KG1 (cell line): ENCODE measurements at places on chromosomes 4 and X.
A peak's percentile ranks its signal among the peaks of the same experiment; 100 is the strongest.

DNA sequence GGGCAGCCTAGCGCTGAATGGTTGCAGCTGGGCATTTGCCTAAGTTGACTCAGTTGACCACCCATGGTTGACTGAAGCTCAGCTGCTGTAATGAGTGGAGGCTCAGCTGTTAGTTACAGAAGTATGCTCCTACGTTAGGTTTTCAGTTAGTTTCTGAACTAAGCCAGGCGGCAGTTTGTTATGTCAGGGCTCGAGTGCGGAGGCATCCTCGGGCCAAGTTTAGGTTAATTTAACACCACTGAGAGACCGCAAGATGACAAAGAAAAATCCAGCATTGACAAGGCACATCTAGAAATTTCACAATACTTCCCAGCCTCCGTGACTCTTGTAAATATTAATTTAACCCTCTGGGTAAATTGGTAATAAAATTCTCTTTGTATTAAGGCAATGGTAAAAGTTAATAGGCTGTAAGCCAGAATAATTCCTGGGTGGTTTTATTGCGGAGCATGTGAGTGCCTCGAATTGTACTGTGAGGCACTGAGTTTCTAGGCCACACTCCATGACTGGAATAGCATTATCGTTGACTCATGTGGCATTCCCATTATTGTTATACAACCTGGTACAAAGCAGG lies 33.1 kb upstream of the CDKN2AIP start:
- no peak for DNase-seq

DNA sequence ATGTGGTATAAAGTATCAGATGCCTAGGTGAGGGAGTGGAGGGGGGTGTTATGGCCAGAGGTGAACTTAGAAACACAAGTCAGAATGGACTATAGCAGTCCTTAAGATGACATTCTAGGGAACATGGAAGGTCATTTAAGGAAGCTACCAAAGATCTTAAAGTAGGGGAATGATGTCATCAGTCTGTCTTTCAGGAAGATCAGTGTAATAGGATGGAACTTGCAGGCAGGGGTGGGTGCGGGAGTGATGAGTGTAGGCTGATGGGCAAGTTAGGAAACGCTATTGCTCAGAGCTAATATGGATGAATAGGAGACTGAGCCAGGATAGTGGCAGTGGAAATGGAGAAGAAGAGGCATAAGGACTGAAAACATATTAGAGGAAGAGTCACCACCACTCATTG lies 27.5 kb upstream of the CWH43 start:
- DNase-seq, result no peak

DNA sequence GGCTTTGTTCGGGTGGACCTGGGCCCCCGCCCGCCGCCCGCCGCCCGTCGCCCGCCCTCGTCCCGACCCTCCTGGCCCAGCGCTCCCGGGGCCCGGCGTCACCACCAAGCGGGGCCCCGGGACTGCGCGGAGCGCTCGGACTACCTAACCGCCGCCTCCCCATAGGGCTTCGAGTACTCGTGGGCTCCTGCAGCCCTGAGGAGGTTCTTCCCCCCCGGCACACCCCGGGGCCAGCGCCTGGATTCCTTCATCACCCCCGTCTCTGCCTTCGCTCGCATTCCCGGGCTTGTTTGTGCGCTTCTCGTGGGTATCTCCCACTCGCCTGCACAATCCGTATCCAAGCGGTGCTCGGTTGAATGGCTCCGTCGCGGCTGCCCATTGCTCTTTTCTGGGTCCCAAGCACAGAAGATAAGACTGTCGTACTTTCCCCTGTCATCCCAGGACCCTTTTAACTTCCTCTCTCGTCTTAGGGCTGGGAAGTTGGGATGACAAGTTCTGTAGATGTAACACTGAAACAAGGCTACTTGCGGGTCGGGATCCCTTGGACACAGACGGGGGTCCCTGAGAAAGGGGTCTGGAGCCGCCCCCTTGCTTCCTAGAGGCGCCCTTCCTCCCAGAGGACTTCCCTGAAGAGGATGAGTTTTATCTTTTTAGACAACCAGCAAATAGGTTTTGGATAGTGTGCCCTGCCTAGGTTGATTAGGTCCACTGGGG lies 565 bp downstream of the MOB1B start:
- peak; percentile 30 for DNase-seq

DNA sequence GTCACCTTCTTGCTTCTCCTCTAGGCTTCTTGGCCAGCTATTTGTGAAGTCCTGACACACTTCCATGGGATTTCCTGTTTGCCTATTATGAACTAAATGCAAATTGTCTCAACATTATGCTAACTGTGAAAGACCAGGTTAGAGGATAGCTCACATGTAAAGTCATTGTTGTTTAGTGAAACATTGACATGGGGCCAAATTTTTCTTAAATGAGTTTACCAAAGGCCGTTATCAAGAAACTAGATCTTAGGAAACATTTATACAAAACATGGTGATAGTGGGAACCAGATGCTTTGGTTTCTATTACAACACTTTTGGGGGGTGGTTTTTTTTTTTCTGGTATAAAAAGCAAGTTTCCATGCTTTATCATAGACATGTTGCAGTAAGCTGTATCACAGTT lies 466.8 kb upstream of the FAM241A start:
- no peak for DNase-seq

DNA sequence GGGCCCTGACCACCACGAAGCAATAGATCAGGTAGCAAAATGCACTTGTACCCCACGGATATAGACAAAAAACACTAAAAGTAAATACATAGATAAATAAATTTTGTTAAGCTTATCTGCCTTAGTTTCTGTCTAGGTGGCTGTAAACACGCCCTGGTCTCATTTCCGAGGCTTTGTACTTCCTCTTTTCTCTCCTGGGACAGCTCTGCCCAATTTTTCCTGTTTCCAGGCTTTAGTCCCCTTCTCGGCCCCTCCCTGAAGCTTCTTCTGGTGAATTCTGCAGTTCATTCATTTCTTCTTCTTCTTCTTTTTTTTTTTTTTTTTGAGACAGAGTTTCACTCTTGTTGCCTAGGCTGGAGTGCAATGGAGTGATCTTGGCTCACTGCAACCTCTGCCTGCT lies 73.4 kb upstream of the STOX2 start:
- no peak for DNase-seq

DNA sequence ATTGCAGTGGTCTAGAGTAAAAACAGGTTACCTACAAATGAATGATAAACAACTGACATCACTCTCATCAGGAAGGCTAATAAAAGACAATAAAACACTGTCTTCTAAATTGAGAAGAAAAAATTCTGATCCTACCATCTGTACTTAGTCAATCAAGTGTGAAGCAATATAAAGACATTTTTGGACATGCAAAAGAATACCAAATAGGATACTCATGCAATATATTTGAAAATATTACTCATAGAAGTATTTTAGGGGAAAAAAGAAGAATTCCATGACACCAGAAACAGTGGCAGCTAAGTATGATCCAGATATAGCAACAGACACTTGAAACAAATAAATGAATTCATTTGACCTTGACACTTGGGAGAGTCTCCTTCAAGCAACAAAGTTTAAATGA lies 63.8 kb upstream of the FAM120C start:
- no peak for DNase-seq

DNA sequence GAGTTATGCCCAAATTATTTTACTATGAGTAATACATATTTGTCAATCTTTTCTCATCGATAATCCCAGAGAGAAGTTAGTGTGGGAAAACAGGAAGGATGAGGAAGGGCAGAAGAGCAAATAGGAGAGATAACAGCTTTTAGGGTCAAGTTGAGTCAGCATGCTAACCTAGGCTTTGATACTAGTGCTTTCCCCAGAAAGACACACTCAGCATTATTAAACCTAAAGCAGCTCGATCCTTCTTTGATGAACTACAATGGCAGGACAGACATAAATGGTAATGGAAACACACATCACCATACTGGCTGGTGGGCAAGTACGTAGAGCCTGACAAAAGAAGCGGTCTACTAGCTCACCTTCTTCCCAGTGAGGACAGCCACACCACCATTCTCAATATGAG lies 20.5 kb downstream of the AIFM1 start:
- no peak for DNase-seq

DNA sequence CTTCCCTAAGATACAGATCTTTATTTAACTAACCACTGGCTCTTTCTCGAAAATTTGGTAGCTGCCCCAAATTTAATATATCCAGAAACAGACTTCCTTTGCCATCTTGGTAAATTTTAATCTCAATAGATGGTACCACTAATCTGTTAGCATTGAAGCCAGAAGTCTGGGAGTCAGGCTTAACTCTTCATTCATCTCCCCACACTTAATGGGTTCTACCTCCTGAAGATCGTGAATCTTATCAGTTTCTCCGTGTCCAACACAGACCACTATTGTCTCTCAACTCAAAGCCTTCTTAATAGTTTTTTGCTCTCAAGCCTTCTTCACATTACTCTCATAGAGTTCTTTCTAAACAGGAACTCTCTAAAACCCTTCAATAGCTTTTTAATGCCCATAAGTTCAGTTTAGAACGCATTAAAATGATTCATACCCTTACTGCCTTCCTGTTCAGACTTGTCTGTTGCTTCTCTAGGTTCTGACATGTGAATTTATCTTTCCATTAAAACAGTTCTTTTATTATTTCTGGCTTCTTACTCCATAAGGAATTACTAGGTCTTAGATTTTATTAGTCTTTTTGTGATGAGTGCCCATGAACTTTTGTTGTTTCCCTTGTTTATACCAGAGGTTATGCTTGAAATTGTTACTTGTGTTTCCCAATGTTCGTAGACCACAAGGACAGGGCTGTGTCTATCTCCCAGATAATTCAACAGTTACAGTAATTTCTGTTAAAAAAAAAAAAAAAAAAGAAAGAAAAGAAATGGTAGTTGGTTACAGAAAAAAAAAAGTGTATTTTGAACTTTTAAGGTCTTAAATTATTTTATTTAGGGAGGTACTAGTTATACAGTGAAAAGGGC lies 54.7 kb downstream of the SMARCAD1 start:
- no peak for DNase-seq

GRCh38 chrX:31178769-31179125 lies 106.9 kb upstream of the FTHL17 start:
- no peak for DNase-seq

- no peak for DNase-seq
Measured at GRCh38 chrX:20455001-20455400, 188.3 kb upstream of the RPS6KA3 start.

- DNase-seq, result no peak
Measured at GRCh38 chr4:7964890-7965662, 25.4 kb upstream of the AFAP1 start.

- DNase-seq, result no peak
Measured at GRCh38 chr4:118281611-118282442, 71.0 kb downstream of the PRSS12 start.

DNA sequence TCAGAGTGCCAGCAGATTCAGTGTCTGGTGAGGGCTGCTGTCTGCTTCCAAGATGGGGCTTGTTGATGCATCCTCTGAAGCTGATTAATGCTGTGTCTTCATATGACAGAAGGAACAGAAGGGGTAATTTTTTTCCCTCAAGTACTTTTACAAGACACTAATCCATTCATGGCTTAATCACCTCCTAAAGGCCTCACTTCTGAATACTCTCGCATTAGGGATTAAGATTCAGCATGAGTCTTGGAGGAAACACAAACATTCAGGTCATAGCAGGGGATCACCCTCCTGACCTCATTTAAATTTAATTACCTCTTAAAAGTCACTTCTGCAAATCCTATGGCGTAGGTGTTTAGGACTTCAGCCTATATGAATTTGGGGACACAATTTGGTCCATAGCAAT lies 1145.5 kb upstream of the PCDH10 start:
- no peak for DNase-seq

DNA sequence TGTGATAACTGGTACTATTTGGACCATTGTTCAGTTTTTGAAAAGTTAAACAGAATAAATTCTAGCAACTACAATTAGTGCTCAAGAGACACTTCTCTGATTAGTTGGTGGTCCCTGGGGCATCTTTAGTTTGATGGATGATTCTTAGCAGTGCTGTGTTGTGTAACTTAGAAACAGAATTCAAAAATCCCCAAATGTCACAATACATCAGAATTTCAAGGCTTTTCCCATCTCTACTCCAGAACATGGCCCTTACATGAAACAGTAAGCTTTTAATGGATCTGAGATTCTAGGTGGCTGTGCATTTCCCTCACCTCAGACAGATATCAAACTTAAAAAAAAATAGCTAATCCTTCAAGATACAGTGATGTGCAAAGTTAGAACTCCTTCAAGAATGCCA lies 104.4 kb upstream of the CXCL13 start:
- no peak for DNase-seq

GRCh38 chrX:28542791-28543190 lies 44.5 kb upstream of the IL1RAPL1 start:
- no peak for DNase-seq

- no peak for DNase-seq
Measured at GRCh38 chr4:154560824-154561231, 2.0 kb upstream of the FGB start.

DNA sequence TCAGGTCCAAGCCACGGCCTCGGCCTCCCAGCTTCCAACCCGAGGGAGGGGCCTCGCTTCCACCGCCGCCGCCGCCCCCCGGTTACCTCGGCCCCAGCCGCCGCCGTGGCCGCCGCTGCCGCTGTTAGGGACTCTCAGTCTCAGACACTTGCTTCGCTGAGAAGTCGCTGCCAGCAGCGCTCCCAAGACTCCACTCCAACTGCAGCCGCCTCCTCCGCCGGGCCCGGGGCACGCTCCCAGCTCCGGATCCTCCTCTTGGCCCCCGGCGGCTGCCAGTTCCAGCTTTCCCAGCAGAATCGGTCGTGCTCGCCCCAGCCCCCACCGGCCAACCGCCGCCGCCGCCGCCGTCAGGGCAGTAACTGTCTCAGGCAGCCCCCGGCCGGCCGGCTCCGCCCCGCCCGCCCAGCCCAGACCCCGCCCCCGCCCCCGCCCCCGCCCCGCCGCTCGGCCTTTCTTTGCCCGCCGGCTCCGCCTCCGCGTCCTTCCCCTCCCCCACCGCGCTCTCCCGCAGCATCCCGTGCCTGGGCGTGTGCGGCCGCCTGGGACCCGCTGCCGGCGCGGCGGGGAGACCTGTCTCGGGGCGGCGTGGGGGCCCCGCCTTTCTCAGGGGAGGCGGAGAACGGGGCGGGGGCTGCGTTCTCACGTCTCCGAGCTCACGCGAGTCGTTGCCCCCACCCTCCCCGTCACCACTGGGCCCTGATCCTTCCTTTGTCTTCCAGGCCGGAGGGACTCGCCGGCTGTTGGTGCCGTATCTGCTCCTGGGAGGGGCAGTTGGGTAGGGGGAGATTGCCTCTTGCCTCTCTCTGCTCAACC lies at the start of gene ANKRD50:
TSS of gene ANKRD50 (minus strand) at position 361 of the 813 bp plus-strand sequence. CDS start 2,221 bp downstream, outside the sequence.
- DNase-seq, result peak; percentile 55

- DNase-seq, result no peak
Measured at GRCh38 chr4:186134257-186134656, 29.8 kb downstream of the FAM149A start.

DNA sequence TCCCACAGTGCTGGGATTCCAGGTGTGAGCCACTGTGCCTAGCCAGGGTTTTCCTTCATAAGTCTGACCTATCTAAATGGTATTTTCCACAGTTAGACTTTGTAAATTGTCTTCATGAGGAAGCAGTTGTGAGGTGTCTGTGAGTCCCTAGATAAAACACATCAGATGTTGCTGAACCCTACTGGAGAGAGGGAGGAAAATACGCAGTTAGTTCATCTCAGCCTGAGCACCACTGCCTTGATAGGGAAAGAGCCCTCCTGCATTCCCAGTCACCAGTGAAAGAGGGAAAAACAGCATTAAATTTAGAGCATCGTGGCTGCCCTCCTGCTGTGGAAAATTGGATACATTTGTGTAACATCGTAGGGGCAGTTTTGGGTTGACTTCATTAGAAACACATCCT lies 31.7 kb upstream of the CLDN34 start:
- DNase-seq, result no peak

GRCh38 chr4:105895583-105896460 lies 551 bp downstream of the NPNT start:
- DNase-seq, result no peak

GRCh38 chr4:86338521-86338920 lies 21.3 kb downstream of the MAPK10 start:
- no peak for DNase-seq

GRCh38 chr4:112058433-112058832 lies 86.8 kb upstream of the FAM241A start:
- DNase-seq, result no peak
